ENCODE measurements at places on chromosomes 2 and 18. TPM values are rescaled to one million over a fixed set of nuclear protein-coding genes. Genes with fewer than 3 reads are reported as not detected.

The ITGB6 gene
- 0.33 TPM for total RNA-seq

The ERBB4 gene
- 0.02 TPM for total RNA-seq

The SCG2 gene
- total RNA-seq: 4.6 TPM

The KCNK3 gene
- not detected for total RNA-seq

The CD28 gene
- total RNA-seq: not detected

The SPP2 gene
- total RNA-seq: 0.23 TPM

The STEAP3 gene
- total RNA-seq: 67.8 TPM

The KCNG2 gene
- total RNA-seq: not detected

The IL37 gene
- not detected for total RNA-seq

The DCDC2C gene
- total RNA-seq: 0.33 TPM

The MYO3B gene
- total RNA-seq: not detected

The C1D gene
- total RNA-seq: 26.8 TPM

The MXD1 gene
- total RNA-seq: 3.5 TPM

The TXNDC2 gene
- not detected for total RNA-seq

The UGT1A5 gene
- total RNA-seq: not detected

The EGR4 gene
- not detected for total RNA-seq

The EVX2 gene
- not detected for total RNA-seq

The KCNE4 gene
- total RNA-seq: not detected

The MYCN gene
- not detected for total RNA-seq

The TDRD15 gene
- not detected for total RNA-seq

The LAPTM4A gene
- 21.3 TPM for total RNA-seq

The PCBP1 gene
- total RNA-seq: 80.1 TPM

The ST8SIA5 gene
- total RNA-seq: not detected

The RAB6C gene
- total RNA-seq: not detected

The UGT1A10 gene
- not detected for total RNA-seq

The USP40 gene
- total RNA-seq: 27.8 TPM

The TMEM163 gene
- 1.0 TPM for total RNA-seq

The NXPH2 gene
- total RNA-seq: 0.14 TPM

The SLC39A6 gene
- 72.5 TPM for total RNA-seq

The VSNL1 gene
- not detected for total RNA-seq

The NIFK gene
- 104 TPM for total RNA-seq

The STAT4 gene
- not detected for total RNA-seq

The SULT6B1 gene
- total RNA-seq: not detected

The INHBB gene
- 2.2 TPM for total RNA-seq
